ENCODE measurements at places on chromosomes 11 and 22.

DNA sequence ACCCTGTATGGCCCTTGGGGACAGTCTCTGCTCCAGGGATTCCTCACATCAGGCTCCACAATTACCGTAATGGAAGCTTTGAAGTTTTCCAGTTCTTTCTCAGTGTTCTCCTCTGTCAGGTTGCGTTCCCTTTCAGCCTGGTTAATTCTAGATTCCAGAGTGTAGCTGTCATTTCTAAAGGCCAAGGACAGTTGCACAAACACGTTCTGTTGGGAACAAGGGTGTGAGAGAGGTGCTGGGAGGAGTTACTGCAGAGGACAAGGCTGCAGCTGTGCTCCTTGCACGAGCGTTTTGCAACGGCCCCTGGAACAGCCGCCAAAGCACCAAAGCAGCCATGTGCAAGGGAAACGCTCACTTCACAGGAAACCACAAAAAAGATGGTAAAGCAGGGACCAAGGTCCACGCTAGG lies 35.9 kb upstream of the LYVE1 start:
- DNase-seq, result peak; percentile 32

DNA sequence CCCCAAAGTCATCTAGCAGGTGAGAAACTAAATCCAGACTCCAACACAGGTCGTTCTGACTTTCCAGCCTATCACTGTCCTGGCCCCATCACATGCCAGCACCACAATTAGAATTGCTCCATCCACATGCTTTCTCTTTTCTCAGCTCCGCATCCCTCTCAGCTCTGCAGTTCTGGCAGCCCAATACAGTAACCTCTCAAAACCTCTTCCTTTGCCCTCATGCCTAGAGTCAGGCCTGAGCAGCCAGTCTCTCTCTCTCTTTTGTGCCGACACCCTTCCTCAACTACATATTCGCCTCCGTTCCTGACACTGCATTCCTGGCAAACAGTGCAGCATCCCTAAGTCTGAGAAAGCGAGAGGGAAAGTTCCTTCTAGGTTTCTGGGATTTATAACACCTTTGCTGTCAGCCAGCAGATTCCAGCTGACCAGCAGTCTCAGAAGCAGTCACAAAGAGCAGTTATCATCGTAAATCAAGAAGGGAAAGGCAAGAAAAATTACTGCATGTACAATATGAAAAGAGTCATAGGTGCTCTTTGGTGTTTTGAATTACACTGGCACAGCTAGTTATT lies 258.0 kb downstream of the FAT3 start:
- DNase-seq, result no peak

DNA sequence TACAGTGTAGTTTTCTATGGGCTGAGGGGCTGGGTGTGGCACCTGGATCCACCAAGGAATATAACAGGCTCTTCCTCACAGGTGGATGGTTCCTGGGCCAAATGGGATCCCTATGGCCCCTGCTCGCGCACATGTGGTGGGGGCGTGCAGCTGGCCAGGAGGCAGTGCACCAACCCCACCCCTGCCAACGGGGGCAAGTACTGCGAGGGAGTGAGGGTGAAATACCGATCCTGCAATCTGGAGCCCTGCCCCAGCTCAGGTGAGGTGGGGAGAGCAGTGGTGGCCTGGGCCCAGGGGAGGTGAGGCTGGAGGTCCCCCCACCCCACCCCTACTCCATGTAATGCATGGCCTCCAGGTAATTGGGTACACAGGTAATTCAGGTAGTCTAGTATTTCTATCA lies 20.7 kb downstream of the ADAMTS15 start:
- no peak for DNase-seq

DNA sequence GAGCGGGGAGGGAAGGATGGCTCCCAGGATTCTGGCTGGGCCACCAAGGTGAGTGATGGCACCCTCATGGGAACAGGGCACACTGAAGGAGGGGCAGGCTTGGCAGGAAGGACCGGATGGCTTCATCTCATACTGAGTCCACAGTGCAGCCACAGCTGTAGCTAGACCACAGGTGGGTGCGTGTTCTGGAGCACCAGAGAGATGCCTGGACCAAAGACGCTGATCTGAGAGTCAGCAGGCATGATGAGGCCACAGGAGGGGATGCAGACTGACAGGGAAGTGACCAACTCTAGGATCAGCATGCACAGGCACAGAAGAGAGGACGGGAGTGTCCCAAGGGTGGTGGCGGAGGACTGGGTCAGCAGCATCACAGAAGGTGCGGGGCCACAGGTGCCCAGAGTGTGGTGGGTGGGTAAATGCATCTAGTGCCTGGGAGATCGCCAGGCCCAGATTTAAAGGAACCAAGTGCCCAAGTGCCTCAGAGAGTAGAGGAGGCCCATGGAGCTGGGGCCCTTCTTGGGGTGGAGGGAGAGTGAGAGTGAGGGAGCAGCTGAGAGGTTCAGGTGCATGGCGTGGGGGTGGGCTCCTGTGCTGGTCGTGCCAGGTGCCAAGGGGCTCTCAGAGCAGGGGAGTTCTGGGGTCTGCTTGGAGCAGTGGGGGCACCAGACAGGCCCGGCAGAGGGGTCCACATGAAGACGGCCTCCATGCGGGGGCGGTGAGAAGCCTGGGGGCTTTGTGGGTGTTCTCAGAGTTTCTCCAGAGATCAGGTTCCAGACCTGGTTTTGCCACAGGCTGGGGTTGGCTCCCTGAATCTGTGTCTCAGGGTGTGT lies 113.7 kb downstream of the CEP164 start:
- DNase-seq, result no peak

DNA sequence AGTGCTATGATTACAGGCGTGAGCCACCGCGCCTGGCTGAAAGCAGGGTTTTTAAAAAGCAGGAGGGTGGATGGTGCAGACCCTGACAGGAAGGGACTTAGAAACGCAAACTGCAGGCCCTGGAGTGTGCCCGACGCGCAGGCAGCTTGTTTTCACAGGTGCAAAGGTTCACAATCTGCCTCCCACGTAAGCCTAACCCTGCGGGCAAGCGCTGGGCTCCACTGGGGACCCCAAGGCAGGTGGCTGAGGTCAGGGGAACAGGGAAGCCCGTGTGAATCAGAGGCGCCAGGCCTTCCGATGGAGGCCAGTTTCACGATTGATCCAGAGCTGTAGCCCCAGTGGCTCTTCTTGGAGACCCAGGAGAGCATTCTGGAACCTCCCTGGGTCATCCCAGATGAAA lies 256.3 kb downstream of the BRD1 start:
- no peak for DNase-seq

DNA sequence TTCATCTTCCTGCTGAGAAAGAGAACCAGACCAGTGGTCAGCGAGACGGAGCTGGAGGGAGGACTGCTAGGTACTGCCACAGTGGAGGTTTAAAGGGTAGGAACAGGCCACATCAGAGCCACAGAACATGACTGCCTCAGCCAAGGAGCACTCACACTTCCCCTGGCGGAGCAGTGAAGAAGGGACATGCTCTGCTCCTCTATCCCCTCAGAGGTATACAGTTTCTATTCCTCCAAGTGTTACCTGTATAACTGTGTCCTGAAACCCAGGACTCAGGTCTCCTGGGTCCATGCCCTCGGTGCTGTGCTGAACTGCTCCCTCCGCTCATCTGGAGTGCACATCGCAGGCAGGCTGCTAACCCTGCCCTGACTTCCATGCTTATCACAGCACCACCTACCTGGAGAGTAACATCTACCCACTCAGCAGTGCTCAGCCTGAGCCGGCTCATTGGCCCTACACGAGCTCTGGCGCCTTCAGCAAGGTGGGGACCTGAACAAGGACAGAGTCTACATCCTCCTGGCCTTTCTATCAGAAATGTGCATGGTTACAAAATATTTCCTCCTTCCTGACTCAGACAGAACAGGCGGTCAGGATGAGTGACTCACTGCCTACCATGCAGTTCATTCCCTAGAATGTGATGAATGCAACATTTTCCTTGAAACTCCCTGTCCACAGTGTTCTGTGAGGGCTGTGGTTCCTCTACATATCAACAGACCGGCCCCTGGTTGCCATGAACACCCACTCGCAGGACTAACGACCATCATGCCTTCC lies 52.9 kb downstream of the C11orf58 start:
- no peak for DNase-seq

- no peak for DNase-seq
Measured at GRCh38 chr11:103378931-103379330, 269.7 kb downstream of the DYNC2H1 start.

DNA sequence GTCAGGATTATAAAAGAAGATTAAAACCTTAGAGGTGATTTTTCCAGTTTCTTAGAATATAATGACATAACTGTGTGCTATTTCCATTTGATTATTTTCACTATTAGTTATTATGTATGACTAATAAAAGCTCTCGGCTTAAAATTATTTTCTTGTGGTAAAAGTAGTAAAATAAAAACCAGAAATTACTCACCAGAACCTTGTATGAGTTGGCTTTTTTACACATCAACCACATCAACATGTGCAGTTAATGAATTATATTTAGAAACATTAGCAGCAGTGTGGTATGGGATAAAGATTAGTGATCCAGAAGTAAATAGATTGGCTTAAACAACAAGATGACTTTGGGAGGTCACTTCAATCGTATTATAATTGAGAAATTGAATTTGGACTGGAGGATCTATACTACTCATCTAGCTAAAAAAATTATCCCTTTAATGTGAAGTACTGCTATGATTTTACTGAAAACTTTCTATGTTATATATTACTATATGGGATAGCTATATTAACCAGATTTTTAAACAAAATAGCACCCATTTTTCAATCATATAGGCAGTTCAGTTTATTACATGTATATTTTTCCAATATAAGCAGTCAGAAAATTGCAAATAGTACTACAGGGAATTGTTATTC lies 2.8 kb upstream of the BCO2 start:
- DNase-seq, result no peak

DNA sequence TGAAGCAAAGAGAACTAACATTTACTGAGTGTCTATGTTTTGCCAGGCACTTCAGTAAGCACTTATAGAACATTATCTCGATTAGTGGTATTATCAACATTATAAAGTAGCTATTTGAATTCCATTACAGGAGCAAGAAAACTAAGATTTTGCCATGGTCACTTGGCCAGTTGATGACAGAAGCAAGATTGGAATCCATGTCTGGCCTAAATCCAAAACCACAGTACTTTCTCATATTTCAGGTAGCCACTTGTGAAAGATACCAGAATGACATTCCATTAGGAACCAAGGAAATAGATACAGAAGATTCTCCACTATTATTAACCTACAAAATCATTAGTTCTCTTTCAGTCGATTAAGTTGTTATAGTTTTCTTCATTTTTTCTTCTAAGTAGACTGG lies 691.0 kb upstream of the API5 start:
- DNase-seq, result no peak

DNA sequence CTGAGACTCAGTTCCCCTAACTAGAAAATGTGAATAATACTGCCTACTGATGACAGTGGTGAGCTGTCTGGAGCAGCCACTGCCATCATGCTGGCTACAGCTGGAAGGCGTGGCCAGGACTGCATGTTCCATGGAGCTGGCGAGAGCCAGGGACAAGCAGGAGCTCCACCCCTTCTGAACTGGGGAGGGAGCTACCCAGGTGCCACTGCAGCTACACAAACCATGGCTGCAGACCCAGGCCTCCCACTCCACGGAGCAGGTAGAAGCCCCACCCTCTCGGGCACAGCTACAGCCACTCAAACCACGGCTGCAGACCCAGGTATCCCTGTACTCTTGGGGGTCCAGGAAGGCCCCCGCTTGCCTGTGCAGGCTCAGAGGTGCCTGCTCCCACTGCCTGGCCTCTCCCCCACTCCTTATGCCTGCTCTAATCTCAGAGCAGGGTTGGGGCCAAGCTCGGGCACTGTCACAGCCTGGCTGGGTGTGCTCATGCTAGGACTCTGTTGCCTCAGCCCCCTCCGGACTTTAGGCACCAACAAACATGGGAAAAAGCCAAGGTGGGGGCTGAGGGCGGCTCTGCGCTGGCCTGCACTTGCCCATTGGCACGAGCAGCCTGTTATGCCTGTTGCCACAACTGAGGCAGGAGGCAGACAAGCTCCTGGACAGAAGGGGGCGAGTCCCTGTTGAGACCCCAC lies 51.7 kb downstream of the RAB30 start:
- no peak for DNase-seq

GRCh38 chr11:42319921-42320320 lies 860.5 kb upstream of the LRRC4C start:
- DNase-seq, result no peak

DNA sequence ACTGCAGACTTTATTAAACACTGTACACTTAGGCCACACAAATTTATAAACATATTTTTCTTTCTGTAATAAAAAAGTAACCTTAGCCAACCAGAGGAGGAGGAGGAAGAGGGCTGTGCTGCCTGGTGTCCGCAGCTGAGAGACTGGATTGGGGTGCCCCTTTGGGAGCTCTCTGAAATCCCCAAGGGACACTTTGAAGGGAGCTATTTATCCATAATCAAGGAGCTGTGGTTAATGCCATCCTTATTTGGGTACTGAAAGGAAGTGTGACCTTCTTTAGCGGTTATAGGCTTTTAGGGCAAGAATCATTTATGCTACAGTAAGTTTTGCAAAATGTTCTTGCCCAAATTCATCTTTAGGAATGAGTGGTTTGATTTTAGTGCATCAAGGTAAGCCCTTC lies 125.8 kb downstream of the RASSF10 start:
- no peak for DNase-seq

DNA sequence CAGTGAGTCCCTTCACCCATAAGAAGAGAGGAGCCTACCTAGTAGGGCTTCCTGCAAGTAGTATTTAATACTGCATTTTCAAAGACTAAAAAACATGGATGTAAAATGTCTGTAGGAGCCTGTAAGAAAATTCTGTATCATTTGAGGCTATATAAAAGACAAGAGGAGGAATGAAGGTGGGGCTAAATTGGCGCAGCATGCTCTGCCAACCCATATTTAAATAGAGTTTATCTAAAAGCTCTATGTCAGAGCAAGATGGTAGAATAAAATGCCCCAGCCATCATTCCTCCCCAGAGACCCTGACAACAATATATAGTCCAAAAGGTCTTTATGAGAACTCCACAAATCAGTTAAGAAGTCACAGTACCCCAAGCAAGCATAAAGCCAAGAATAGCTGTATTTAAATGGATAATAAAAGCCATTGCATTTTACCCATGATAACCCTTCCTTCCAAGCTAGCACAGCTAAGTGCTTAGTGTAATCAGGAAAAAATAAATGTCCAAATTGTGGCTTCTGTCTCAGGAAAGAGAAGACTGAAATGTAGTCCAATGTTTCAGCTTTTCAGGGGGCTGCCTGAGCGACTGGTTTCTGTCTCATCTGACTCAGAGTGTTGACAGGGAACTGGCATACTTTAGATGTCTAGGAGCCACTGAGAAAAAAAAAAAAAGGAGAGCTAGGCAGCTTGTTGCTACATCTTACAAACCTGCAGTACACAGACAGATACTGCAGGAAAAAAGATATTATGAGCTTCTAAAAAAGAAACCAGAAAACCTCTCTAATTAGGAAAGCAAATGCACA lies 258.6 kb downstream of the METTL15 start:
- DNase-seq, result no peak

- no peak for DNase-seq
Measured at GRCh38 chr11:45798793-45799441, 6.0 kb upstream of the SLC35C1 start.

DNA sequence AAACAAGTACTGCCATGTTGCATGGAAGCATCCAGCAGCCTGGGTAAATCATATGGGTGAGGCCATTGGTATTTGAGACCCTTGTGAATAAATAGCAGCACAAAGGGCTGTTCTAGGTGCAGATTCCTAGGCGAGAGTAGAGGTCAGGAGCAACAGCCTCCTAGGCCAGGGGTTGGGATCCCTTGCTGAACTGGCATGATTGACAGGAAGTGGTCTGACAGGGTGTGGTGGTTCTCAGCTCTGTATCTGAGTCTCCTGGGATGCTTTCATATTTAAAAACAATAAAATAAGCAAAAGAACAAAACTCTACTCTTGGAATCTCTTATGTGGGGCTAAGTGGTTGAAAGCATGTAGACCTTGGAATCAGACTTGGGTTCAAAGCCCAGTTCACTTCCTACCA lies 35.8 kb downstream of the INSC start:
- DNase-seq, result no peak

All from ecto neural progenitor cell (in vitro differentiated cells).